ENCODE measurements at places on chromosomes 2 and 18. TPM values are rescaled to one million over a fixed set of nuclear protein-coding genes. Genes with fewer than 3 reads are reported as not detected.

NCK2 gene
- total RNA-seq = 15.6 TPM

ALLC gene
- not detected for total RNA-seq

KIF1A gene
- not detected for total RNA-seq

SPP2 gene
- not detected for total RNA-seq

PIKFYVE gene
- 41.4 TPM for total RNA-seq

POLE4 gene
- 34.1 TPM for total RNA-seq

DNA sequence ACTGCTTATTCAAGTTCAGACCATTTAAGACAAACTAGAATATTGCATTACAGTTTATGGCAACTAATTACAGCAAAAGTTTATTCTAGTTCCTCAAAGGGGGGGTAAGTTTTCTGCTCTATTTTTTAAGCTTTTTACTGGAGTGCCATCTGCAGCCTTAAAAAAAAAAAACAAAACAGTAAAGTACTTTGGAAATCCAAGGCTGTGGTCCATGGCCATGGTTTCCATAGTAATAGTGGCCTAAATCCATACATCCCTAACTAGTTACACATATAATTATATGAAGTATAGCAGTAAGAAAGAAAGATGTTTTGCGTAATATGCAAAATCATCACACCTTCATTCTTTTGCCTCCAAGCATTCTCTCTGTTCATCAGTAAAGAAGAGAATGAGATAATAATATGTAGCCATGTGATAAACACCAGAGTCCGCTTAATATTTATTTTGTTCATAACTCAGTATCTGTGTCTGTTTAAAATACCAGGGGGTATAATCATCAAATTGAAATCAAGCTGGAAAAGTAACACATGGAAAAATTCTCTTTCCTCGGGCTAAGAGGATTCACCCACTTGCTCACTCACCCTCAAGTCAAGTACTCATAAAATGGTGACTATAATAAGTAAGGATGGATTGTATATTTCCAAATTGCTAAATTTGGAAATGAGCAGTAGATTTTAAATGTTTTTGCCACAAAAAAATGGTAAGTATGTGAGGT, 301.1 kb upstream of the RND3 start:
- H3K36me3 ChIP-seq = no peaks in the 10 kb centered on the region
- no peak for DNase-seq
- no peak overlapping the region for H3K27ac ChIP-seq
- H3K4me3 ChIP-seq = no peak overlapping the region
- H3K27me3 ChIP-seq = no peaks in the 10 kb centered on the region
- no peaks in the 10 kb centered on the region for H3K4me1 ChIP-seq

GRCh38 chr2:34570266-34570872, 971.3 kb upstream of the FAM98A start:
- no peak overlapping the region for H3K27ac ChIP-seq
- no peak overlapping the region for H3K4me3 ChIP-seq
- no peaks in the 10 kb centered on the region for H3K27me3 ChIP-seq
- H3K36me3 ChIP-seq = no peaks in the 10 kb centered on the region
- no peak for DNase-seq

GRCh38 chr2:24908461-24908901, 11.6 kb downstream of the ADCY3 start:
- no peaks in the 10 kb centered on the region for H3K4me1 ChIP-seq
- DNase-seq = no peak
- H3K27ac ChIP-seq = no peak overlapping the region
- no peaks in the 10 kb centered on the region for H3K27me3 ChIP-seq
- H3K4me3 ChIP-seq = no peak overlapping the region

GRCh38 chr2:236665101-236665500, 95.5 kb downstream of the ACKR3 start:
- H3K27me3 ChIP-seq = no peaks in the 10 kb centered on the region
- DNase-seq = no peak
- H3K4me1 ChIP-seq = no peaks in the 10 kb centered on the region
- H3K27ac ChIP-seq = no peak overlapping the region
- H3K4me3 ChIP-seq = no peak overlapping the region

DNA sequence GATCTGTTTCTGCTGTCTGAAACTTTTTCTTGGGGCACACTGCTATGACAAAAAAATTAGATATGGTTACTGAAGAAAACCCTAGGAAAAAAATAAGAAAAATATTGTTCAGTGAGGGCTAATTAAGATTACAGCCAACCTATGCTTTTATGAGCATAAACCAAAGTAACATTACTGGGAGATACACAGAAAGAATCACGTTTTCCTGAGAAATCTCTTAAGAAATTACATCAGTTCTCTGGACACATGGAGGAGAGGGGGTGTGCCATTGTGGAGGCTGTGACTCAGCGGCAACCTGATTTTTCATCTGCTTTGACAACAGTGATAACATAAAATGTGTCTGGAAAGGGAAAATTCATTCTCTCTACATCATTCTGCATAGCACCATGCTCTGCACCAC, 13.4 kb upstream of the NMI start:
- H3K27ac ChIP-seq = no peak overlapping the region
- no peaks in the 10 kb centered on the region for H3K27me3 ChIP-seq
- DNase-seq = no peak

- H3K4me1 ChIP-seq = peaks cover 8% of the 10 kb centered on the region
- no peaks in the 10 kb centered on the region for H3K27me3 ChIP-seq
- no peak for DNase-seq
- H3K4me3 ChIP-seq = no peak overlapping the region
- H3K27ac ChIP-seq = no peak overlapping the region
- no peaks in the 10 kb centered on the region for H3K36me3 ChIP-seq
Observed at GRCh38 chr18:34807106-34807796, 97.2 kb downstream of the DTNA start.

DNA sequence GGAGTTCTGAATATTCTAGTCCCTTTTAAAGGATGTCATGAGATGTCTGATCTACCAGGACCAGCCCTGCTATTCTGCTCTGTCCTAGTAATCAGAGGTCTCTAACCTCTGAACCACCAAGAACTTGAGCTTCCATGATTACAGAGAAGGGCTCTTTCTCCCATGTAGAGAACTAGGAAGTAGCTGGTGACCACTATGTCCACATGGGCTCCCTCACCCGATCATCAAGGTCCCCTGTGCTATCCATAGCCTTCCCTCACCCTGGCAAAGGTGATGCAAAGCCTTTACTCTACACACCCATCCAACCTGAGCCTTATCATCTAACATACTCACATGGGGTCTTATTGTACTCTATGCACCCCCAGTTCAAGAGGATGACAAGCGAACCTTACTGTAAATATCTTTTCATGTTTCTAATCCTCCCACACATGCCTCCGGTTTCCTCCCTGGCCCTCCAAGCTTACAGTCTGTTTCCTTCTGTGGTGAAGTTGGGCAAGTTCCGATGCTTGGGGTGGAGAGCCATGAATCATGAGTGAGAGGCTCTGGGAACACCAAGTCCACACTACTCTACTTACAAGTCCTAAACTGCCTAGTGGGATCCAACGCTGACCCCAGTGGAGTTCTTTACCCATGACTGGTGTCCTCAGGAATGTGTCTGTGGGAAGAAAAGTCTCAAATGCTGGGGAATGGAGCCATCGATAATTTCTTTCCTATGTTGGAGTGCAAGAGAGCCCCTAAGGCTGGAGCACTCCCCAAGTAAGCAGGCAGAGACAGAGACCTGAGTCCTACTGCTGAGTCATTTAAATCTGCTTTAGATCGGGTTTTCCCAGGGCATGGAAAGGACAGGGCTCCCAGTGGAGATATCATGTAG, 73.3 kb upstream of the KLF7 start:
- peak overlapping the region; percentile 51 for H3K27ac ChIP-seq
- H3K4me1 ChIP-seq = no peaks in the 10 kb centered on the region
- H3K27me3 ChIP-seq = no peaks in the 10 kb centered on the region
- H3K36me3 ChIP-seq = no peaks in the 10 kb centered on the region
- peak; percentile 65 for DNase-seq

DNA sequence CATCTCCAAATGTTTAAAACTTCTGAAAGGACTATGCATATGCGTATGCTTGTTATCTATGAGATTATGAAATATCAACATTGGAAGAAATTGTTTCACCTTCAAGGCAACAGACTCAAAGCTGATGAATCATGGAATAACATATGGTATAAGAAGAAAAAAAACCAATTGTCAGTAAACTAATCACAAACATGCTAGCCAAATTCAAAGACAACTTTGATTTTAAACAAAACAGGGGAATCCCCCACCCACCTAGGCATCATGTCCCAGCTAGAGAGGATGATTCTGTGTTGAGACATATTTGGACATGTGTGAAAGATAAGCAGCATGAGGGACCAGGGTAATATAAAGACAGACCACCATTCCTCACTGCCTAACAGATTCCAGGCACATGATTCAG, 147.7 kb downstream of the WDPCP start:
- no peaks in the 10 kb centered on the region for H3K27me3 ChIP-seq
- no peaks in the 10 kb centered on the region for H3K36me3 ChIP-seq
- DNase-seq = no peak
- H3K27ac ChIP-seq = no peak overlapping the region
- no peak overlapping the region for H3K4me3 ChIP-seq

DNA sequence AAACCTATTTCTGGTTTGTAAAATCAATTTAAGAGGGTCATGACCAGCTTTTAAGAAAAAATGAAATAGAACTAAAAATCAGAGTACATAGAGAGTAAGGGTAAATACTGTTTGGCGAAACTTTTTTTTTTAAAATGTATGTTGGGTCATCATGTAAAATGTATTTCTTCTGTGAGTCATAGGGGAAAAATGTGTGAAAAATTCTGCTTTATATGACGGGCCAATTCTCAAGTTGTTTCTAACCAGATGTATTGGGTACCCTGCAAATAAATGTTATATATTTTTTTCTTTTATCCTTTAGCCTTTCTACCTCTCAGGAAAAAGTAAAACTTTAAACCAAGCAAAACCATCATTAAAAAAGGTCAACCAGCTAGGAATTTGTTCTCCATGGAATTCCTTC, 13.9 kb downstream of the AFTPH start:
- H3K4me3 ChIP-seq = no peak overlapping the region
- DNase-seq = no peak
- H3K36me3 ChIP-seq = no peaks in the 10 kb centered on the region
- H3K27me3 ChIP-seq = no peaks in the 10 kb centered on the region
- no peak overlapping the region for H3K27ac ChIP-seq
- H3K4me1 ChIP-seq = no peaks in the 10 kb centered on the region

DNA sequence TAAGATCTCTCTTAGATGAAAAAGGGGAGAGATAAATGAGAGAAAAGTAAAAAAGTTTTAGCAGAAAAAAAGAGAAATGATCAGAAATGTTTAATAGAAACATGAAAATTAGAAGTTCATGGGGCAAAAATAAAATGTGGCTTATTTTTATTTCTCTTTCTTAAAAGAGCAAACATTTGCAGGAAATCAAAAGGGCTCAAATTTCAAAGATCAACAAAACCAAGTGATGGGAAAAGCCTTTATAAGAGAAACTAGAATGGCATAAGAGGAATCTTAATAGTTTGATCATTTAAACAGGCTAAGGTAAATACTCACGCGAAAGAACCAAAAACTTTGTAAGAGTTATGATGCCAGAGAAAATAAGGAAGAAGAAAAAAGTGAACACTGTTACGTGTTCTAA, 23.3 kb upstream of the DAW1 start:
- H3K4me1 ChIP-seq = no peaks in the 10 kb centered on the region
- no peak for DNase-seq
- H3K27me3 ChIP-seq = no peaks in the 10 kb centered on the region
- no peaks in the 10 kb centered on the region for H3K36me3 ChIP-seq
- H3K27ac ChIP-seq = no peak overlapping the region

DNA sequence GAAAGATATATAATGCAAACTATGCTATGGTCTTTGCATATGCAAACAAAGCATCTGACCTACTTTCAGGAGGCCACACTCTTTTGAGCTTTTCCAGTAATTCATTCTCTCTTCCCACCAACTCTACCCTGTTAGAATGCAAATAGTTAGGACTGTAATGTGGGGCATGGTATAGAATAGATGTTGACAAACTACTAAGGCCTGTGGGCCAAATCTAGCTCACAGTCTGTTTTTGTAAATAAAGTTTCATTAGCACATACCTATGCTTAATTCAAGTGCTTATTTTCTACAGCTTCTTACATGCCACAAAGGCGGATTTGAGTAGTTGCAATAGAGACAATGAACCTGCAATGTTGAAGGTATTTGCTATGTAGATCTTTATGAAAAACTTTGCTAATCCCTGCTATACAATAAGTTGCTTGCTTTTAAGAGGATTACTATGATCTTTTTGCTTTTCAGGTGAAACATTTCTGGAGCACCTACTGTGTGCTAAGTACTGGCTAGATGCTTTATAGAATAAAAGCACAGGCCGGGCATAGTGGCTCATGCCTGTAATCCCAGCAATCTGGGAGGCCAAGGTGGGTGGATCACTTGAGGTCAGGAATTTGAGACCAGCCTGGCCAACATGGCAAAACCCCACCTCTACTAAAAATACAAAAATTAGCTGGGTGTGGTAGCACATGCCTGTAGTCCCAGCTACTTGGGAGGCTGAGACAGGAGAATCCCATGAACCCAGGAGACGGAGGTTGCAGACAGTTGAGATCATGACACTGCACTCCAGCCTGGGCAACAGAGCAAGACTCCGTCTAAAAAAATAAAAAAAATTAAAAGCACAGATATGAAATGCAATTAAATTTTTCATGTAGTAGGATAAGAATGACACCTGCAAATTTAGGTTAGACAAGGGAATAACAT, 267.8 kb downstream of the DPP10 start:
- H3K27me3 ChIP-seq = no peaks in the 10 kb centered on the region
- no peaks in the 10 kb centered on the region for H3K4me1 ChIP-seq
- DNase-seq = no peak
- H3K4me3 ChIP-seq = no peak overlapping the region

GRCh38 chr2:236240228-236240990, 23.8 kb downstream of the ASB18 start:
- H3K4me3 ChIP-seq = no peak overlapping the region
- no peaks in the 10 kb centered on the region for H3K36me3 ChIP-seq
- peaks cover 16% of the 10 kb centered on the region for H3K27me3 ChIP-seq
- DNase-seq = no peak
- peaks cover 5% of the 10 kb centered on the region for H3K4me1 ChIP-seq
- H3K27ac ChIP-seq = no peak overlapping the region

GRCh38 chr2:170843656-170844055, 27.0 kb downstream of the GAD1 start:
- H3K27me3 ChIP-seq = no peaks in the 10 kb centered on the region
- no peak overlapping the region for H3K27ac ChIP-seq
- no peaks in the 10 kb centered on the region for H3K36me3 ChIP-seq

GRCh38 chr18:63949068-63949737, at the start of gene HMSD:
HMSD (plus strand) TSS chr18:63949301; CDS start chr18:63953456, 4,155 bp downstream.
- H3K27ac ChIP-seq = no peak within 1 kb of the TSS
- H3K4me1 ChIP-seq = no peaks in the 10 kb centered on the region
- peaks cover 18% of the 10 kb centered on the region for H3K27me3 ChIP-seq
- H3K4me3 ChIP-seq = peak within 1 kb of the TSS; percentile 3
- no peaks in the 10 kb centered on the region for H3K36me3 ChIP-seq
- peak; percentile 25 for DNase-seq

DNA sequence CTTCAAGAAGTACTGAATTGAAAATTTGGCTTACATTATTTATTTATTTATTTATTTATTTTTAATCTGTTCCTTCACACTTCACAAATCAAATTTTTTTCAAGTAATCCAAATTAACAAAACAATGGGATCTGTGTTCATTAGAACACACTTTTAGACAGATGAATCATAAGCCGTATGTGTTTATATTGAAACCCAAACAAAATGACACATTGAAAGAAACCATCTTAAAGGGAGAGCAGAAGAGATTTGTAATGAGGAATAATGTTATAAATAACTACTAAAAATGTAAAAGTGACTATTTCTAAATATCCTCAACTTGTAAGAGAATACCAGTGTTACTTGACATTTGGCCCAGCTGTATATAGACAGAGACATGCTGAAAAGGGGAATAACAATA, 991.0 kb upstream of the CHAC2 start:
- DNase-seq = no peak
- H3K36me3 ChIP-seq = no peaks in the 10 kb centered on the region
- H3K27ac ChIP-seq = no peak overlapping the region
- no peak overlapping the region for H3K4me3 ChIP-seq
- no peaks in the 10 kb centered on the region for H3K27me3 ChIP-seq

Data from uterus (tissue), 4 donors.